Omental fat pad (tissue), 4 donors: ENCODE measurements at places on chromosomes 2 and 18. TPM values are rescaled to one million over a fixed set of nuclear protein-coding genes. Genes with fewer than 3 reads are reported as not detected.

SERPINB13 gene
- not detected for total RNA-seq

ABHD1 gene
- total RNA-seq, result 1.1 TPM

PHLPP1 gene
- 18.0 TPM for total RNA-seq

GRCh38 chr18:58803978-58804377, 60.7 kb upstream of the ZNF532 start:
- no peak for DNase-seq
